ENCODE measurements at places on chromosomes 2 and 18.

- DNase-seq, result no peak
Measured at GRCh38 chr2:113910110-113910717, 20.3 kb downstream of the ACTR3 start.

DNA sequence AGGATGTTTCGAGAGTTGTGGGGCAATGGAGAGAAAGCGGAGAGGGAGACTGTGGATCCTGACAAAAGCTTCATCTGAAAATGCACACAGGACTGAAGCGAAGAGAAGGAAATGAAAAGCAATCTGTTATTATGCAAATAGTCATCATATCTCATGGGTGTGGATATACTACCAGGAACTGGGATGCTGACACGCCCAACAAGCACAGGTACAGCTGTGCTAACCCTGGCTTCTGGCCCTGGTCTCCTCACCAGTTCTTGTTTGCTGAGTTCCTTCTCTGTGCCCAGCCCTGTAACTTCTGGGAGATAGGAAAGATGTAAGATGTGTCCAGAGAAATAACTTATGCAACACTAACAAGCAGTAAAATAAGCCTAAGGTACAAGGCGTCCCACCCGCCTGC lies 358.8 kb downstream of the CMPK2 start:
- no peak for DNase-seq

GRCh38 chr18:6751222-6751621 lies 21.7 kb downstream of the ARHGAP28 start:
- DNase-seq, result no peak

DNA sequence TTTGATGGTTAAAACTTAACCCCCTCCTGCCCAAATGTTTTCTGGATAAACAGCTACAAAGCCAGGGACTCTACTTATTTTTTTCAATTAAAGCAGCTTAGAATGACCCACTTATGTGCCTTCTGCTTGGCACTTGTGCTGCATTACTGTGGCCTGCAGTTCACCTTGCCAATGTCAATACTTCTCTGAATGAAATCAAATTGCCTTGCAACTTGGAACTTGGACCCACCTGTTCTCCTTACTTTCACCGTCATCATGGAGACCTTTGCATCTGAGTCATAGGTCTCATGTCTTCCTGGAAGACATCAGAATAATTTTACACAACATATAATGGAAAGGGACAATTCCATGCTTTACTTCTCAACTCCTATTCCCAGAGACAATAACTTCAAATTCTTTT lies 92.1 kb upstream of the FHL2 start:
- DNase-seq, result no peak

- no peak for DNase-seq
Measured at GRCh38 chr2:238171575-238172187, 12.9 kb downstream of the ERFE start.

GRCh38 chr2:71277147-71277475 lies 50.2 kb upstream of the PAIP2B start:
- no peak for DNase-seq

DNA sequence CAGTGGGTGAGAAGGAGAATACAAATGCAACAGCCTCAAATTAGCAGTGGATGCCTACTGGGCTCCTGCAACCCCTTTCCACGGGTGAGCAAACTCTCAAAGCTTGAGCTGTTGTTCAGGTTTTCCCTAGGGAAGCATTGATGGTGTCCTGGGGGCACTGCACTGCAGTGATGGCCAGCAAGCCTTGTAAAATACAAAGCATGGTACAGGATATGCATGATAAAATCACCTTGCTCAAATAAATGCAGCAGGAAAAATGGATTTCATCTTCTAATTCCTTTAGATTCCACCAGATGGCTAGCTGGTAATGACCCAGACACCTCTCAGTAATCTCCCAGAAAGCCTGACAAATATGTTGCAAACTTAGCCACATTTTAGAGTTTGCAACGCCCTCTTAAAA lies 698.2 kb downstream of the TRIB2 start:
- DNase-seq, result no peak

DNA sequence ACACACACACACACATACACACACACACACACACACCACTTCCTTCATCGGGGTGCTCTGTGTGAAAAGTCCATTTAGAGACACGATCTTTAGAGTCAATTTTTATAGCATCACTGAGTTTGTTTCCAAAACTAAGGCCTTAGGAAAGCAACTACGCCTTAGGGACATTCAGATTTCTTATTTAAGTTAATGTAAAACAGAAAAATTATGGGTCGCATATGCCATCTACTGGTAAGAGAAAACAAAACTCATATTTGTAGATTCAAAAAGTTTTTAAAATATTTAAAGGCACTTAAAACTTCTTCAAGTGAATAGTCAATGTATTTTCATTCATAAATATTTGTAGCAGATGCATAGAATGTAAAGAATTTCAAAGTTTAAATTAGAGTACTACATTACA lies 166.2 kb downstream of the ATAD2B start:
- DNase-seq, result no peak

GRCh38 chr18:939166-939565 lies 34.5 kb downstream of the ADCYAP1 start:
- DNase-seq, result no peak

DNA sequence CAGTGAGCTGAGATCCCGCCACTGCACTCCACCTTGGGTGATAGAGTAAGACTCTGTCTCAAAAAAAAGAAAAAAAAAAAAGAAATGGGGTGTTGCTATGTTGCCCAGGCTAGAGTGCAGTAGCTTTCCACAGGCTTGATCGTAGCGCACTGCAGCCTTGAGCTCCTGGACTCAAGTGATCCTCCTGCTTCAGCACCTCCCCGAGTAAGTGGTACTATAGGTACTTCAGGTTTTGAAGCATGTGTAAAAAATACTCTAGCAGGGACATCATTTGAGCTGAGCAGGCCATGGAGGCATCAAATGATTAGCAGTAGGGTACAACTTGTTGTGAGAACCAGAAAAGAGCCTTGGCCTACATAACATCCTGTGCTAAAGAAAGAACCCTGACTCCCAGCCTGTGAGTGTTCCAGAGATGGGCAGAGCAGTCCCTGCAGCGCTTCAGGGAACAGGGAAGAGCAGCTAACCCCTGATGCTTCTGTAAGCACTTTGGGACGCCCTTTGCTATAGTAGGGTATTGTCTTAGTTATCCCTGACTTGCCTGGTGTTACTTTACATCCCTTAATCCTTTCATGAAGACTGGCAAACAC lies 119.1 kb downstream of the NEDD4L start:
- no peak for DNase-seq

DNA sequence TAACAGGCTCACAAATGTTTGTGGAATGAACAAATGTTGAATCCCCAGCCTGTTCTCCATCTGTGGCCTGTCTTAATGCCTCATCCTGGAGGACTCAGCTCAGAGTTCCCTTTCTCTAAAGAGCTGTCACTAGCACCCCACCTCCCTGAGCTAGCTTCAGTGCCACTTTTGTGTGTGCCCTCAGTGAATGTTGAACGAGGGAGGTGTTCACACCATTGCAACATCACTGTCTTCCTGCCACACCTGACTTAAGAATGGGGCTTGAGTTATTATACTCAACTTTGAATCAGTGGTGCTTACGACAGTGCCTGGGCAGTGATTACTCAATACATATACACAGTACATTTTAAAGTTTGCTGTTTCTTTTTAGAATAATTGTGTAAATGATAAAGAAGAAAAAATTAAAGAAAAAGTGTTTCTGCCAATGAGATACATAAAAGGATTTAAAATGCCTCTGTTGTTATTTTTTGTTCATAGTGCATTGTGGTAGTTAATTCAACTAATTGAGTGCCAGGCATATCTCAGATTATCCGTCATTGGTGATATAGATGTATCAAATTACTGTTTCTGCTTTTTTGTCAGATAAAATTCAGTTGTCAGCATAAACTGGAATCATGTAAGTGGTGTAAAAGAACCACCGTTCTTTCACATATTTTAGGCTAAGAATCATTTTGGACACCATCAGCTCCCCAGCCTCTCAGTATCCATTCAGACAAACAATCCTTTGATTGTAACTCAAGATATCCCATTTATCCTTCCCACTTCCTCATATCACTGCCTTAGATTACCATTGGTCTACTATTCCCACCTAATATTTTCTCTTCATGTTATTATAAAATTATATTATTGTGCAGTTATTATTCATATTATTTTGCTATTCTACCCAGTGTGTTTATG lies 304.7 kb downstream of the PTPRM start:
- DNase-seq, result no peak

GRCh38 chr18:27178424-27178823 lies 6.7 kb downstream of the CHST9 start:
- no peak for DNase-seq

GRCh38 chr2:229715895-229716507 lies 1.6 kb upstream of the DNER start:
- no peak for DNase-seq

GRCh38 chr18:66457245-66457644 lies 146.6 kb downstream of the CDH19 start:
- no peak for DNase-seq

DNA sequence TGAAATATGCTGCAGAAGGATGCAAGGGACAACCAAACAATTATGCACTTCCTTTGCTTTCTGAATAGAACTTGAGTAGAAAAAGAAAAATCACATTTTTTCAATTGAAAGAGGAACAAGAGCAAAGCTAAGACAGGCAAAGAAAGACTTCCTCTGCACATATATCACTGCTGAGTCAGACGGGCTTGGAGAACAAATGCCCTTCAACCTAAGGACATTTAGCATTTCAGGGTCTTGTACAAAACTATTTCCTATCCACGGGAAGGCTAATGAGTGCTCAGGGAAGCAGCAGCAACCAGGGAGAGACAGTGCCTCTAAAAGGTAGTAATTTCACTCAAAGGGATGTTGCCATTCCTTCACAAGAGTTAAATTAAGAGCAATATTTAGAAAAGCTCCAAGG lies 570.0 kb upstream of the GCFC2 start:
- DNase-seq, result no peak

DNA sequence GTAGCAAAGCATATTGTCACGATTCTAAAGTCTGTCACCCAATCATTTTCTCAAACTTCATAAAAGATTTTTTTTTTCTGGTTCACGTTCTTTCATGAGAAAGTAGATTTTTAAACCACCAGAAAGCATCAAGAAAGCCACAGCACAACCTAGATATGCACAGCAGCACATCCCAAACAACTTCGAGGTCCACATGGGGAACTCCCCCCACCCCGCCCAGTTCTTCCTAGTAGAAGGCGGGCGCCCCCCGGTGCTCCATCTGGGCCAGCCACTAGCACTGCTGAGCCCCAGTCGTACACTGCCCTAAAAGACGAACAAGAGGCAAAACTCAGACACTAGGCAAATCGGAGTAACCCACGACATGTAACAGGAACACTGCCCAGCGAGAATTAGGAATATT lies 15.5 kb downstream of the HDLBP start:
- DNase-seq, result no peak
